ENCODE measurements at places on chromosomes 13 and 19. TPM values are rescaled to one million over a fixed set of nuclear protein-coding genes. Genes with fewer than 3 reads are reported as not detected.

GRCh38 chr19:16143399-16144215 is at the start of gene HSH2D:
Gene HSH2D, plus strand, starts transcription at chr19:16143685. Its CDS starts 5,066 bp downstream, at chr19:16148751.
- H3K27me3 ChIP-seq: no peaks in the 10 kb centered on the region
- H3K4me1 ChIP-seq: peaks cover 39% of the 10 kb centered on the region
- peak within 1 kb of the TSS; percentile 95 for H3K4me3 ChIP-seq
- peaks cover 6% of the 10 kb centered on the region for H3K36me3 ChIP-seq
- H3K27ac ChIP-seq: peak within 1 kb of the TSS; percentile 91

Gene CEACAM21
- 41.7 TPM for total RNA-seq

- no peak overlapping the region for H3K27ac ChIP-seq
- H3K36me3 ChIP-seq: peaks cover 47% of the 10 kb centered on the region
- no peak for DNase-seq
Measured at GRCh38 chr19:17832443-17833208, 11.3 kb upstream of the INSL3 start.

GRCh38 chr19:5624018-5624663 is 1.3 kb downstream of the SAFB start:
- no peaks in the 10 kb centered on the region for H3K27me3 ChIP-seq
- DNase-seq: peak; percentile 13
- H3K4me1 ChIP-seq: peaks cover 72% of the 10 kb centered on the region
- peaks cover 33% of the 10 kb centered on the region for H3K36me3 ChIP-seq
- peak overlapping the region; percentile 96 for H3K27ac ChIP-seq
- peak overlapping the region; percentile 100 for H3K4me3 ChIP-seq

Gene ZNF813
- 7.9 TPM for total RNA-seq

DNA sequence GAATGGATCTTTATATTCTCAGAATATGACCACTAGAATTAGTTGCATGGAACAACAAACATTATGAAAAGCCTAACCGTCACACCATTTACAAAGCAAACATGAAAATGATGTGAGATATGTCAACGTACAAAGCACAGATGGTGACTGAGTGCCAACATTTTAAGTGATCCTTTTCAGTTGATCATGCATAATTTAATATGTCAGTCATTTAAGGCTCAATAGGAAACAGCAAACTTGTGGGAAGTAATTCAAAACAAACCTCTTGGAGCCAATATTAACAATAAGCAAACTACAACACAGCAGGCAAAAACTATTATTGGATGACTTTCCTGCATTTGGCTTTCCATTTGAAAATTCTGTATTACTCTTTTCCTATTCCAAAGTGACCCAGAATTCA is 277.6 kb downstream of the SLITRK6 start:
- H3K4me3 ChIP-seq: no peak overlapping the region
- DNase-seq: no peak
- H3K36me3 ChIP-seq: no peaks in the 10 kb centered on the region
- H3K4me1 ChIP-seq: no peaks in the 10 kb centered on the region
- no peak overlapping the region for H3K27ac ChIP-seq

- DNase-seq: peak; percentile 51
- no peaks in the 10 kb centered on the region for H3K27me3 ChIP-seq
- peaks cover 5% of the 10 kb centered on the region for H3K36me3 ChIP-seq
- H3K4me3 ChIP-seq: no peak overlapping the region
Measured at GRCh38 chr19:6730153-6730804, 7.1 kb downstream of the GPR108 start.

GRCh38 chr13:102000764-102001163 is 401.1 kb downstream of the FGF14 start:
- H3K4me1 ChIP-seq: no peaks in the 10 kb centered on the region
- H3K27ac ChIP-seq: no peak overlapping the region
- DNase-seq: no peak
- no peaks in the 10 kb centered on the region for H3K36me3 ChIP-seq
- H3K27me3 ChIP-seq: no peaks in the 10 kb centered on the region
- H3K4me3 ChIP-seq: no peak overlapping the region

DNA sequence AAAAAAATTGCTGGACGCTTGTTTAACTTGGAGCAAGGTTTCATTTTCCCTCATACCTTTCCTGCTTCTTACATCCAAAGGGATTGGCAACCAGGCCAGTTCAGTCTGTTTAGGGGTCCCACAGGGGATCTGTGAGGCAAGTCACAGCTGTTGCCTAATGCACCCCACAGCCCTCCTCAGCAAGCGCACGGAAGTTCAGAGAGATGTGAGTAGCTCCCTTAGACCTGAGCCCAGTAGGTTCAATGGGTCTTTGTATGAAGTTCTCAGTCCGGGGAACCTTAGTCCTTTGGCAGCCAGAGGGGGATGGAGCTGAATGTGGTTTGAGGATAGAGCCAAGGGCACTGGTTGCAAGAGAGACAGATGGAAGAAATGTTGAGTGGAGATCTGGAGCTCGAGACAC is 13.0 kb downstream of the SAMD4B start:
- H3K4me3 ChIP-seq: no peak overlapping the region
- H3K4me1 ChIP-seq: peaks cover 36% of the 10 kb centered on the region
- no peak for DNase-seq
- peaks cover 8% of the 10 kb centered on the region for H3K36me3 ChIP-seq

GRCh38 chr19:40228346-40228745 is 1.9 kb upstream of the CCNP start:
- H3K4me1 ChIP-seq: peaks cover 42% of the 10 kb centered on the region
- peaks cover 47% of the 10 kb centered on the region for H3K27me3 ChIP-seq
- H3K27ac ChIP-seq: no peak overlapping the region

DNA sequence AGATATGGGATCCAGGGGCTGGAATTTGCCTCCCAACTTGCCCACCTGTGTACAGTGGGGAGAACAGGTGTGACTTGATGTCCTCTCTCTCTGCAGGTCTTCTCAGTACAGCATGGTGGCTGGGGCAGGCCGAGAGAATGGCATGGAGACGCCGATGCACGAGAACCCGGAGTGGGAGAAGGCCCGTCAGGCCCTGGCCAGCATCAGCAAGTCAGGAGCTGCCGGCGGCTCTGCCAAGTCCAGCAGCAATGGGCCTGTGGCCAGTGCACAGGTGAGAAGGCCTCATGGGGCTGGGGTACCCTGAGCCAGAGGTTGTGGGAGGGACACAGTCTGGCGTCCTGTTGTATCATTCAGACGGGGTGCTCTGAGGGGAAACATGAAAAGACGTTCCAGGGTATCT is 3.0 kb downstream of the LENG8 start:
- peaks cover 29% of the 10 kb centered on the region for H3K4me1 ChIP-seq
- H3K4me3 ChIP-seq: peak overlapping the region; percentile 91
- H3K27ac ChIP-seq: peak overlapping the region; percentile 74
- H3K27me3 ChIP-seq: no peaks in the 10 kb centered on the region
- peaks cover 22% of the 10 kb centered on the region for H3K36me3 ChIP-seq

Gene ZNF99
- total RNA-seq: not detected

GRCh38 chr19:18620902-18621301 is 8.2 kb downstream of the TMEM59L start:
- H3K4me3 ChIP-seq: no peak overlapping the region
- H3K36me3 ChIP-seq: no peaks in the 10 kb centered on the region
- peaks cover 11% of the 10 kb centered on the region for H3K27me3 ChIP-seq
- H3K4me1 ChIP-seq: no peaks in the 10 kb centered on the region
- no peak for DNase-seq

Gene PDE4C
- 0.10 TPM for total RNA-seq

- no peaks in the 10 kb centered on the region for H3K27me3 ChIP-seq
- DNase-seq: no peak
- H3K4me3 ChIP-seq: no peak overlapping the region
- H3K4me1 ChIP-seq: peaks cover 11% of the 10 kb centered on the region
Measured at GRCh38 chr13:41384749-41385503, 72.4 kb upstream of the RGCC start.

DNA sequence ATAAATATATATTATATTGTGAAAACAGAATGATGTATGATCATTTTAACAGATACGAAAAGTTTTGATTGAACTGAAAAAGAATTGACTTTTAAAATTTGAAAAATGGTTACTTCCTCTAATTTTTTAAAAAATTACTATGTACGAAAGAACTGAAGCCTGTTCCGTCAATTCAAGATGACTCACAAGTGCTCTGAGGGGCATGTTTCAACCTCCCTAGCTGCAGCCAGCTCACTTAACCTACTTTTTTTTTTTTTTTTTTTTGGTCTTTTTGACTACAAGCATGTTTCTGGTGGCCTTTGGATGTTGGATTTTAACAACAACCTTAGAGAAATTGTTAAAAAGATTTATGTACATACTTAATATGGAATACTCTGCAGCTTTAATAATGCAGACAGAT is 1139.3 kb downstream of the DIAPH3 start:
- no peak overlapping the region for H3K27ac ChIP-seq
- H3K27me3 ChIP-seq: no peaks in the 10 kb centered on the region
- no peak overlapping the region for H3K4me3 ChIP-seq
- H3K4me1 ChIP-seq: no peaks in the 10 kb centered on the region
- H3K36me3 ChIP-seq: no peaks in the 10 kb centered on the region

- H3K27me3 ChIP-seq: peaks cover 18% of the 10 kb centered on the region
- DNase-seq: no peak
- no peak overlapping the region for H3K27ac ChIP-seq
- no peaks in the 10 kb centered on the region for H3K36me3 ChIP-seq
Measured at GRCh38 chr13:42680748-42681147, 100.6 kb upstream of the FAM216B start.

- no peak overlapping the region for H3K4me3 ChIP-seq
- no peak overlapping the region for H3K27ac ChIP-seq
- H3K36me3 ChIP-seq: peaks cover 2% of the 10 kb centered on the region
- no peak for DNase-seq
- peaks cover 6% of the 10 kb centered on the region for H3K4me1 ChIP-seq
Measured at GRCh38 chr13:50730496-50731351, 112.8 kb downstream of the DLEU7 start.

Gene CALR3
- total RNA-seq: not detected

- no peak overlapping the region for H3K27ac ChIP-seq
- no peak for DNase-seq
- H3K4me1 ChIP-seq: no peaks in the 10 kb centered on the region
- no peak overlapping the region for H3K4me3 ChIP-seq
Measured at GRCh38 chr13:41075485-41075884, 14.2 kb downstream of the WBP4 start.

Gene MBD3L2
- not detected for total RNA-seq

DNA sequence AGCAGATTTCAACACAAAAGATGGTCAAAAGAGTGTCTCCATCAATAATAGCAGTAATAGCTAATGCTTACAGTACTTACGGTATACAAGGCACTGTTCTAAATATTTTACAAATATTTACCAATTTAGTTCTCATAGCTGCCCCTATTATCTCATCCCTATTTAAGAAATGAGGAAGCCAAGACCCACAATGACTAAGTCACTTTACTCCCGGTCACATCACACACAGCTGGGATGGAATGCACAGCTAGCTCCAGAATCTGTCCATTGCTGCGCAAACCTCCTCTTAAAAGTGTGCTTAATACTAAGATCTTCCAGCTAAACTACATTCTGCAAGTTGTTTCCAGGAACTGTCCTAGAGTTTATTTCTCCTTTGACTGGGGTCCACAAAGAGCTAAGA is 63.4 kb downstream of the RAP2A start:
- H3K27me3 ChIP-seq: peaks cover 1% of the 10 kb centered on the region
- H3K27ac ChIP-seq: no peak overlapping the region
- H3K4me3 ChIP-seq: no peak overlapping the region
- no peaks in the 10 kb centered on the region for H3K36me3 ChIP-seq
- DNase-seq: no peak
- no peaks in the 10 kb centered on the region for H3K4me1 ChIP-seq

Gene ZNF793
- total RNA-seq: 6.7 TPM

DNA sequence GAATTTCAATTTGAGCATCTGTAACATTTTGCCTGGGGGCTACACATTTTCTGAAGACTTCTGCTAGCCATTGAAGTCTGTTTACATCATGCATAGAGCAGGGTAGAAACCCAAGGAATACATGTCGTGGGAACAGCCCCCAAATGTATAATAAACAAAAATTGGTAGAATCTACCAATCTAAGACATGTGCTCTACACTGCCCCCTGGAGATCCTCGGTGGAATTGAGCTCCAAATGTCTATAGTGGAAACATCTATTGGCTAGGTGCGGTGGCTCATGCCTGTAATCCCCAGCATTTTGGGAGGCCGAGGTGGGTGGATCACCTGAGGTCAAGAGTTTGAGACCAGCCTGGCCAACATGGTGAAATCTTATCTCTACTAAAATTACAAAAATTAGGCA is 57.3 kb downstream of the MBD3L2B start:
- no peaks in the 10 kb centered on the region for H3K36me3 ChIP-seq
- no peaks in the 10 kb centered on the region for H3K27me3 ChIP-seq
- no peak overlapping the region for H3K27ac ChIP-seq
- no peaks in the 10 kb centered on the region for H3K4me1 ChIP-seq
- DNase-seq: peak; percentile 34

GRCh38 chr13:33441015-33441414 is 155.5 kb upstream of the STARD13 start:
- H3K36me3 ChIP-seq: no peaks in the 10 kb centered on the region
- H3K4me1 ChIP-seq: no peaks in the 10 kb centered on the region
- H3K27me3 ChIP-seq: peaks cover 12% of the 10 kb centered on the region
- DNase-seq: no peak

Gene DLEU7
- total RNA-seq: not detected

DNA sequence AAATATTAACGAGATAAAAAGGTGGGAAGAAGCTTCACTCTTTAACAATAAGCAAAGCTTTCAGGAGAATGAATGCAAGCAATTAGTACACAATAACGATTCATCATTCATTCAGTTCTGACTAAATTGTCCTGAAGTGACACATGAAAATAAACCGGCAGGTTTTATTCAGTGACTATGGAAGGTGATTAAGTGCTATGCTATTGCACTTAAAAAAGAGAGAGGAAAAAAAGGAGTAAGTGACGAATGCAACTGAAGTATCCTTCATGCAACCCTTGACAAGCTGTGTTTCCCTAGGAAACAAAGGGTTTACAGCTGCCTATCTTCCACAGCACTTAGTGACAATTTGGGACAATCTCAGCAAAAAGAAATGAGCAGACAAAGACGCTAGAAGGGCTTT is 1.4 kb downstream of the LIG4 start:
- peak overlapping the region; percentile 43 for H3K27ac ChIP-seq
- H3K4me3 ChIP-seq: peak overlapping the region; percentile 86
- H3K4me1 ChIP-seq: peaks cover 30% of the 10 kb centered on the region
- no peaks in the 10 kb centered on the region for H3K27me3 ChIP-seq

- H3K4me3 ChIP-seq: no peak overlapping the region
- no peak for DNase-seq
- H3K27ac ChIP-seq: no peak overlapping the region
- H3K36me3 ChIP-seq: peaks cover 5% of the 10 kb centered on the region
- peaks cover 25% of the 10 kb centered on the region for H3K4me1 ChIP-seq
- H3K27me3 ChIP-seq: peaks cover 58% of the 10 kb centered on the region
Measured at GRCh38 chr19:55443824-55444480, 852 bp upstream of the SHISA7 start.

DNA sequence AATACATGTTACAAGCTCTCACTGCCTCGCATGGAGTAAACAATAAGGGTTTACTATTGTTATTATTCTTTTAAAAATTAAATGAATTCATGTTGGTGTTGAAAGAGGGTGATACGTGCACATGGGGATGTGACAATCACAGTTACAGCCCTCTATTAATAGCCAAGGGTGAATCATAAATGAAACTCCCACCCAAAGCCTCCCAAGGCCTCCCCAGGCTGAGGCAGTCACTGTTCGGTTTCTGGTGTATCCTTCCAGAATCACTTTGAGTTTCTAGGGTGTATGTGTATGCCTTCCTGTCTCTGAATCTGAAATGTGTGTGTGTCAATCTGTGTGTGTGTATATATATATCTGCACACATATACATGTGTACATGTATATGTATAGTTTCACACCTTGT is 73.4 kb downstream of the AKAP11 start:
- H3K27ac ChIP-seq: no peak overlapping the region
- no peak for DNase-seq
- no peaks in the 10 kb centered on the region for H3K36me3 ChIP-seq
- no peak overlapping the region for H3K4me3 ChIP-seq
- H3K4me1 ChIP-seq: peaks cover 53% of the 10 kb centered on the region

Gene C13orf42
- total RNA-seq: not detected

GRCh38 chr13:91792054-91792453 is 393.6 kb downstream of the GPC5 start:
- H3K36me3 ChIP-seq: no peaks in the 10 kb centered on the region
- no peak overlapping the region for H3K4me3 ChIP-seq
- H3K27ac ChIP-seq: no peak overlapping the region
- no peak for DNase-seq

Measured in activated T-cell treated with anti-CD3 and anti-CD28 coated beads, Interleukin-2, amount 50 U/mL, for 72 hours (primary cell).